ENCODE measurements at places on chromosomes 16 and 17.

- peak; percentile 86 for DNase-seq
Observed at GRCh38 chr16:27154705-27155521, 48.4 kb upstream of the KDM8 start.

DNA sequence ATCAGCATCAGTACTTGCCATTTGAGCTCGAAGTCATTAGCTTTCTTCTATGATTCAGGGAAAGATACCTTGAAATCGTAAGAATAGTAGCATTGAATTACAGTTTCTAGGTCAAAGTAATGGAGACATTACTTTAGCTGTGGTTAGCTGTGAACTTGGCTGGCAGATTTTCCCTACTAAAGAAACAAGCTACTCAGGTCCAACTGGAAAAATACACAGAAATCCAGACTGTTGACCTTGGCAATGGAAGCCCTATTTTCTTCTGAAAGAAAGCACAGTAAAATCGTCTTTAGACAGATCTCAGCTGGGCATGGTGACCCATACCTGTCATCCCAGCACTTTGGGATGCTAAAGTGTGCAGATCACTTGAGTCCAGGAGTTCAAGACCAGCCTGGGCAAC, 13.4 kb upstream of the DNAJA2 start:
- no peak for DNase-seq

DNA sequence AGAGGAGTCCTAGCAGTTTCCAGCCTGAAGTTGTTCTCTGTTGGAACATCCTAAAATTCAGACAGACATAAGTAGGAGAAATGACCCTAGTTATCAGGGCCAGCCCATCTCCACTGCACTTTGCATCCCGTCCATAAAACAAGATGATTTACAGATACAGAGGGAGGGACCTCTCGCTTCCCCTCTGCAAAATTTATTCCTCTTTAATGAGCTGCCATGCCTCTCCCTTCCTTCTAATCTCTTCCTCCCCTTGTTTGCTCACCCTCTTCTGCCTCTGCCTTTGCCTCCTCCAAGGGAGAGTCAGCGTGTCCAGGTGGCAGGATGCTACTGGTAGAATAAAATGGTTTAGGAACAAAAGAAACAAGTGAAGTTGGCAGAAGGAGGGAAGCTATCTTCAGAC, 351.3 kb downstream of the SOX9 start:
- no peak for DNase-seq

DNA sequence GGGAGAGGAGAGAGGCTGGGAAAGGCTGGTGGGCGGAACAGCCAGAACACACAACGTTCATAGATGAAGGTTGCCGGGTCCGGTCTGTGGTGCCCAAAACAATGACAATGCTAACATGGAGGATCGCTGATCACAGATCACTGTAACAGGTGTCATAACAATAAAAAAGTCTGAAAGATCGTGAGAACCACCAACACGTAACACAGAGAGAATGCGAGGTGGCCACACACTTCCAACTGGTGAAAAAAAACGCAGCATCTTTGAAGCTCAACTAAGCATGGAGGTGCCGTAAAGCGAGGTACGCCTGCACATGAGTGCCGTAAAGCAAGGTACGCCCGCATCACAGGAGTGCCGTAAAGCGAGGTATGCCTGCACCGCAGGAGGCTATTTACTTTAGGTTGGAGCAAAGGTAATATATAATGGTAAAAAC, 42.3 kb downstream of the ABR start:
- no peak for DNase-seq

GRCh38 chr16:49058382-49058781, 223.3 kb downstream of the CBLN1 start:
- DNase-seq = no peak

DNA sequence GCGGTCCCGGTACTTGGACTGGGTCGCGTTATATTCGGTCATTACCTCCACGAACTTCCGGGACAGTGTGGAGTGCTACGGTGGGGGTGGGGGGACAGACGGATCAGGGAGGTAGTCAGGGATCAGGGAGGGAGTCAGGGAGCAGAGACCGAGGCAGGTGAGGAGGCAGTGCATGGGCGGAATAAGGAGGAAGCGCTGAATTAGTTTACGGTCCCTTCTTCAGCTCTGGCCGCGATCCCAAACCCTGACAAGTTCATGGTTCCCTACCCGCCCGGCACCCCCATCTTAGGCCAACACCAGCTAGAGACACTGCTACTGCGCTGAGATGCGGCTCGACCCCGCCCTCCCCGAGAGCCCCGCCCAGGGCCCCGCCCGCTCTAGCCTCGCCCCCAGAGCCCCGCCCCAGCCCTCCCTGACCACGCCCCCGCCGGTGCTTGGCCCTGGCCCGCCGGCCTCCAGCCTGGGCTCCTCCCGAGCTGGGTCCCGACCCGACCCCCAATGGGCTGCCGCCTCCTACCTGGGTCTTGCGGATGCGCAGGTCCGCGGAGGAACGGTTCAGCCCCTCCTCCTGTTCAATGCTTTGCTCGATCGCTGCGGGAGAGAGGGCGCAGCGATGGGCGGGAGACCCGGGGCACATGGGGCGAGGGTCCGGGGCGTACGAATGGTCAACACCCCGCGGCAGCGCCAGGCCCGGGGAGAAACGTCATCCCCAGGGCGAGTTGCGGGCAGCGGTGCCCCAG, 12.1 kb downstream of the HSD3B7 start:
- DNase-seq = peak; percentile 84

DNA sequence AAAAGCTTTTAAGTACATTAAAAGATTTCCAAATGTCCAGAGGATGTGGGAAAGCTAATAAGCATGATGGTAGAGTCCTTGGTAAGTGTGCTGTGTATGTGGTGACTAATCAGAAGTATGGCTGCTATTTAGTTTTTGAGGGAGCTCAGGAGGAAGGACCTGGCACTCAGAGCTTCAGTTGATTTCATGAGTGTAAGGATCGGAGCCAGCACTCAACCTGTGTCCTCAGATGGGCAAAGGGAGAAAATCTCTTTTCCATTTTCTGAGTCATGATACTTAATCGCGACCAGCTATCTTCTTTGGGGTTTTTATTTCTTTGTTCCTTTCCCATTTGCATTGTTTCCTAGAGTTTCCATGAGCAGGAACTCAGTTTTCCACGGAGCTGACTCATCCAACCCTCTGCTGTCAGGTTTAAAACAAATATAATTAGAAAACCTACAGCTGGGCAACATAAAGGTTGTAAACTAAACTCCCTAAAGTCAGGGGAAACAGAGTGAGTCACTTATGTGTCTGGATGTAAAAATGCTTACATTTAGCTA, 125.4 kb downstream of the MAP2K6 start:
- DNase-seq = no peak

- DNase-seq = no peak
Observed at GRCh38 chr17:73803964-73804435, 159.8 kb upstream of the SDK2 start.

DNA sequence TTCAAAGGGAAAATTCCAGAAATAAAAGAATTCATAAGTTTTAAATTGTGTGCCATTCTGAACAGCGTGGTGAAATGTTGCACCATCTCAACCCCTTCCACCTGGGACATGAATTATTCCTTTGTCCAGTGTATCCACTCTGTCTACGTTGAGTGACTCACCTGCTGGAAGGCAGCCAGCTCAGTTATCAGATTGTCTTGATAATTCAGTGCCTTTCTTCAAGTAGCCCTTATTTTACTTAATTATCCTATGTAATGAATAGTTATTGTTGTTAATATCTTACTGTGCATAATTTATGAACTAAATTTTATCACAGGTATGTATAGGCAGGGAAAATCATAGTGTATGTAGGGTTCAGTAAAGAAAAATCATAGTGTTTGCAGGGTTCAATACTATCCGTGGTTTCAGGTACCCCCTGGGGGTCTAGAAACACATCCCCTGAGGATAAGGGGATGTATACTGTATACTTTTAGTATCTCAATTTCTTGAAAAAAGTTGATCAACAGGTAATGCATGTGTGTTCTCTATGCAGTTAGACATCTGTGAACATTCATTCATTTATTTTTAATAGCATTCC, 7.7 kb upstream of the PCTP start:
- no peak for DNase-seq

DNA sequence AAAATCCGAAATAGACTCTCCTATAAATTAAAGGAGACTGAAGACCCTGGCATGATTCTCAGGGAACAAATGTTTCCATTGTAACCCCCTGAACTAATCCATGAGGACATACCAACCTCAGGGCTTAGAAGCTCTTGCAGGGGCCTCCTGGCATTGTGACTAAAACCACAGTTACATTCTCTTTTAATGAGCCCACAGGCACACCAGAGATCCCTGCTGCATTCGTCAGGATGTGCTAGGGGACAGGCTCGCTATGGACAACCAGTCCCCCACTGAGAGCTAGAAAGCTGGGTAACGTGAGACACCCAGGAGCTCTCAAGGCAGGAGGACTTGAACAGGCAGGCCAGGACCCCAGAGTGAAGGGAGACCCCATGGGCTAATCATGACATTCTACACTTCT, 140.6 kb upstream of the TNRC6C start:
- no peak for DNase-seq

DNA sequence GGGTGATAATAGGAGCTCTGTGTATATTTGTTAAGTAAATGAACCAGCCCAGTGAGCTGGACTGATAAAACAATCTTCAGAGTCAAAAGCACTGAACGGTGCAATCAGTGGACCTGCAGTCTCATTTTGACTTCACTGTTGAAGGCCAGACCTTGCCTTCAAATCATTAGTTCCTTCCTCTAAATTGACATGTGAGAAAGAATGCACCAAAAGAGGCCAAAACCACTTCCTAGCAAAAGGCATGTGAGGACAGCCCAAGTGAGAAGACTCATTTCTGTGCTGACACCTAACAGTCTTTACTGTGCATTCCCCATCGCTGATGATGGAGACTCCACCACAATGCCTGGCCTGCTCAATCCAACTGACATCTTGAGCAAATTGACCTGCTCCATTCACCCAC, 10.6 kb downstream of the GTF3C1 start:
- no peak for DNase-seq

DNA sequence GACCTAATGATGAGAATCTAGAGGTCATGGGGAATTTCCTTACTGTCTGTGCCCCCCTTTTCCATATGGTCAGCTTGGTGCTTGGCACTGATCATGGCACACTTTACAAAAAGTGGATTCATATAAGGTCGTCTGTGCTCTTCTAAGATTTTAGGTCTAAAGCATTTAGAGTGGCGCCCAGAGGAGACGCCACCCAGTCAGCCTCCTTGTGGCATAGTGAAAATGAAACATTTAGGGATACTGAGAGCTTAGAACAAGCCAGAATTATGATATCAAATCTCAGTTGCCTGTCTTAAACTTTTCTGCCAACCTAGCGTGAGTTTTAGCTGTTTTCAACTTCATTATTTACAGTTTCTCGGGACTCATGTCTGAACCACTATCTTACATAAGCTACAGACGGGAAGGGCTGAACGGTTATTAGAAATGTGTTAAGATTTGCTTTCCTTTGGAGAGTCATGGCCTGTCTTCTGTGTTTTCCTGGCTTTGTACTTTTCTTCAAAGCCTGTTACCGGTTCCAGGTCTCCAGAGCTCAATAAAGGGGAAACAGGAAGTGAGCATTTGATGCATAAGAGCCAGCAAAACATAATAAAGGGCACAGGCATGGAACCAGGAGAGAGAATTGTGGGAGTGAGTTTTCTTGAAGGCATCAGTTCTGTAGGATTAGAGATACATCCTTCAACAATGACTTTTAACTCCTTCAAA, 13.7 kb downstream of the ZNRF1 start:
- peak; percentile 11 for DNase-seq

- DNase-seq = no peak
Observed at GRCh38 chr16:17379121-17379571, 91.6 kb downstream of the XYLT1 start.

GRCh38 chr17:51869387-51869786, 289.1 kb downstream of the CA10 start:
- DNase-seq = peak; percentile 5

GRCh38 chr16:84585886-84586285, 32.0 kb downstream of the COTL1 start:
- no peak for DNase-seq

GRCh38 chr17:30316736-30317135, 17.1 kb downstream of the TMIGD1 start:
- no peak for DNase-seq

DNA sequence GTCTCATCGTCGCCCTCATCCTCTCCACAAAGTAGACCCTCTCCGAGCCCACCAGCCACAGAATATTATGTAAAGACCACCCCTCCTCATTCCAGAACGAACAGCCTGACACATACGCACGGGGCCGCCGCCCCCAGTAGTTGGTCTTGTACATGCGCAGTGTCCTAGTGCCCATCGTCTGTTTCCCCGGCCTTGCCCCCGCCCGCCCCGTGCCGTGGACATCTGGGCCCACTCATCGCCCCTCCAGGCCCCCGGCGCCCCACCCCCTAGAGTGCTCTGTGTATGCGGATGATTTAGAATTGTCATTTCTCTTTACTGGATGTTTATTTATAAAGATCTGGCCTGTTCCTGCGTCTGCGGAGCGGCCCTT, 475 bp upstream of the AMDHD2 start:
- no peak for DNase-seq

- no peak for DNase-seq
Observed at GRCh38 chr16:89696670-89697128, 4.8 kb downstream of the SPATA2L start.

- no peak for DNase-seq
Observed at GRCh38 chr16:349211-349610, 3.3 kb downstream of the AXIN1 start.

- DNase-seq = peak; percentile 78
Observed at GRCh38 chr17:82212331-82213250, at the start of gene CCDC57. CCDC57 (minus strand) TSS chr17:82212842; CDS start chr17:82201944, 10,898 bp downstream.

- peak; percentile 46 for DNase-seq
Observed at GRCh38 chr16:50735629-50736122, 6.2 kb upstream of the CYLD start.

DNA sequence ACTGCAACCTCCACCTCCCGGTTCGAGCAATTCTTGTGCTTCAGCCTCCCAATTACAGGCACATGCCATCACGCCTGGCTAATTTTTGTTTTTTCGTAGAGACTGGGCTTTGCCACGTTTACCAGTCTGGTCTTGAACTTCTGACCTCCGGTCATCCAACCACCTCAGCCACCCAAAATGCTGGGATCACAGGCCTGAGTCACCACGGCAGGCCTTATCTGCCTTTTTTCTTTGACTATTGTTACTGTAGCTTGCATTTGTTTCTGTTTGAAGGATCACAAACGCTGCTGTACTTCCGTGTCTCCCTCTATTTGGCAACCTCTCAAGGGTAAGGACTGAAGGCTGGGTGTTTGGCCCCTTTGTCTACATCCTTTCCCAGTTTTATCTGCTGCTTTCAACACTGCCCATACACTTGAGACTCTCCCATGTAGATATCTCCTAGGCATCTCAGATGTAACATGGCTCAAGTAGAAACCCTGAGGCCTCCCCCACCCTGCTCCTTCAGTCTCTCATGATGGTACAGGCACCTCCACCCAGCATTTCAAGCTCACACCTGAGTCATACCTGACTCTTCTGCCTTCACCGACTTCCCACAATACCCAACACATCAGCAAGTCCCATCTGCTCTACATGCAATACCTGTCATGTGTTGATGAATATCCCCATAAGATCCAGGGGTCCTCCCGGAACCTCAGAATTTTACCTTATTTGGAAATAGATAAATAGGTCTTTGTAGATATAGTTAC, 219.0 kb downstream of the CPPED1 start:
- no peak for DNase-seq

All from activated CD4-positive, alpha-beta T cell treated with anti-CD3 and anti-CD28 coated beads, Interleukin-2, amount 50 U/mL, for 48 hours (primary cell).